T47D (cell line): ENCODE measurements at places on chromosomes 13 and 19.

- no peak for DNase-seq
These were observed 282.8 kb upstream of the EDNRB start for GRCh38 chr13:78201411-78201810.

DNA sequence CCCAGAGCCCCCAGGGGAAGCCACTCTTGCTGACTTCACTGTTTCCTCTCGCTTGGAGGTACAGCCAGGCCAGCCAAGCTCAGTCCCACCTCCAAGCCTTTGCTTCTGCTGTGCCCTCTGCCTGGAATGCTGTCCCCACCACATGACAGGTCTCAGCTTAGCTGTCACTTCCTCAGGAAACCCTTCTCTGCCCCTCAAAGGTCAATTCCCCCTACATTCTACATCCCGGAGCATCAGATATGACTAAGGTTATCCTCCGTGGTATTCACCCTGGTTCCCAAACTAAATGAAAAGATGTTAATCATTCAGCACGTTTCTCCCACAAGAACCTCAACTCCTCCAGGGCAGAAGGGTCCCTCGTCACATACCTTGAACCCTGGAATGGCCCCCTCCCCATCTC, 53.5 kb downstream of the PTPRS start:
- no peak for DNase-seq

DNA sequence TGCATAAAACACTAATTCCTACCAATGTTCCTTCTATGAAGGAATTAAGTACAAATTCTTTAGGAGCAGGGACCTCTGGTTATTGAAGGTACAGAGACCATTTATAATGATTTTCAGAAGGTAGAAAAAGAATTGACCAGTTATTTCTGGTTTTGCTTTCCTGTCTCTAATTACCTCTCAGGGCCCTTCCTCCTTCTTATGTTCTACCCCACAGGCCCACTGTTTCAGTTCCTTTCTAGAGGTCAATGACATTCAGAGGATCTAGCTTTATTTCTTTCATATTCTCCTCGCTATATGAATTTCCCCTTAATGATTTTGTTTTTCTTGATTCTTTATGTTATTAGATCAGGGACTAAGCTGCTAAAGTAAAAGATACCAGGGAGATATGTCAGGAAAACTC, 345.0 kb upstream of the SPRY2 start:
- no peak for DNase-seq

- DNase-seq: no peak
These were observed 38.4 kb upstream of the PEPD start for GRCh38 chr19:33559996-33560395.
